M059J (cell line): ENCODE measurements at places on chromosomes 5 and 9.
A peak's percentile ranks its signal among the peaks of the same experiment; 100 is the strongest.

- no peak for DNase-seq
Measured at GRCh38 chr5:151357097-151357496, 9.7 kb upstream of the SLC36A2 start.

DNA sequence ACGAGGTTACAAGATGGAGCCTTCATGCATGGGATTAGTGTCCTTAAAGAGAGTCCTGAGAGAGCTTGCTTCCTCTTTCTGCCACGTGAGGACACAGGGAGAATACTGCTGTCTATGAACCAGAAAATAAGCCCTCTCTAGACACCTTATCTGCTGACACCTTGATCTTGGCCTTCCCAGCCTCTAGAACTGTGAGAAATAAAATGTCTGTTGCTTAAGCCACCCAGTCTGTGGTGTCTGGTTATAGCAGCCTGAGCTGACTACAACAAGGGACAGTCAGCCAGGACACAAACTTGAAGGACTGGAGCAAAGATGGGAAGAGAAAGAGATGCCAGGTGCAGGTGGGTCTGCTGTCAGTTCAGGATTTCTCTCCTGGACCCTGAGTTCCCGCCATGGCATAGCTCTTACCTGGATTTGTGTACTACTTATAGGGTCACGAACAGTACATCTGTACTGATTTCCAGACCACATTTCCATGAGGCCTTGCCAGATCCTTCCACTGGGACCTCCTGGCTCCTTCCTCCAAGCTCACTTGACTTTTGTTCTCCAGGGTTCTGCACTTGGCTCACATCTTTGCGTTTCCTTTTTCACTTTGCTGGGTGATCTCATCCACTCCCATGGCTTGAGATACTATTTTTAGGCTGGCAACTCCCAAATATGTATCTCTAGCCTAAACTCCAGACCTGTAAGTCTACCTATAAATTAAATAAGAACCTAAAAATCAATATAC is 44.9 kb upstream of the LIFR start:
- DNase-seq: no peak

GRCh38 chr5:126219616-126220015 is 203.6 kb upstream of the GRAMD2B start:
- no peak for DNase-seq

GRCh38 chr5:65035211-65036206 is 266.8 kb downstream of the CWC27 start:
- DNase-seq: peak; percentile 95

DNA sequence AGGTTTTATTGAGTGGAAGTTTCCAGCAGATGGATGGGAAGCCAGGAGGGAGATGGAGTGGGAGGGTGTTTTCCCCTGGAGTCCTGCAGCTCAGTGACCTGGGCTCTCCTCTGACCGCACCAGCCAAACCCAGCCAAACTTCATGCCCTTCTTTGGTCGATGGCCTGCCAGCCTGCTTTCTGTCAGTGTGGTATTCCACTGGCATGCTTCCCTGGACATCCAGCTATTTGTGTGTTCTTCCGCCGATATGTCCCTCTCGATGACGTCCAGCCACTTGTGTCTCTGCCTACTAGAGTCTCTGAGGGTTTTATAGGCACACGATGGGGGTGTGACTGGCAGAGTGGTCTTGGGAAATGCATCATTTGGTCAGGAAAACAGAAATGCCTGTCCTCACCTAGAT is 33.8 kb downstream of the GPBP1 start:
- DNase-seq: no peak

DNA sequence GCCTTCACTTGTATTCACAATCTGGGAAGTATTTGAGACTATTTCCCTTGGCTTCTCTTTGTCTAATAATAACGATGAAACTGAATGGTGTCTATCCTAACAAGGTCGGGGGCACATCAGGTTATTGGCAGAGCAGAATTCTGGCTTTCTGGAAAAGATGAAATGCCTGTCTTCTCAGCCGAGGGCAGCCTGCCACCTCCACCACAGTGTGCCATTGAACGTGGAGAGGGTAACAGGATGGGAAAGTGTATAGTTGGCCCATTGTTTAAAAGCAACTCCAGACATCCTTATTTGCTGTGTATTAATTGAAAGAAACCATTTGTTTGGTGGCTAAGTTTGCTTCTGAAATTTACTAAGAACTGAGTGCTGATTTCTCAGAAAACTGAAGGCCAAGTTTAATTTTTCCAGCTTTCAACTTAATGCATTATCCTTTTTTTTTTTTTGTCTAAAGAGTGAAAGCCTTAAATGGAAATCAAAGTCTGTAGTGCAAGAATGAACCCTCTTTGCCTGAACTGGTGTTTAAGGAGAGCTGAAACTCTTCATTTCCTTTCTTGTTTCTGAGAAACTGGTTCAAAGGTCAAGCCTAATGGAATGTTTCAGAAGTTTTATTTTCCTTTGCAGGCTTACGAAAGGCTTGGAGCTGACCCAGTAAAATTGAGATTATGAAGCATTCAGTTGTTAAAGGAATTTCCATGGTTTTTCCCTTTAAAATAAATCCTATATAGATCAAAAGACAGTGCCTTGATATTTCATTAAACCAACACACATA is 563.7 kb upstream of the DAP start:
- DNase-seq: peak; percentile 19

DNA sequence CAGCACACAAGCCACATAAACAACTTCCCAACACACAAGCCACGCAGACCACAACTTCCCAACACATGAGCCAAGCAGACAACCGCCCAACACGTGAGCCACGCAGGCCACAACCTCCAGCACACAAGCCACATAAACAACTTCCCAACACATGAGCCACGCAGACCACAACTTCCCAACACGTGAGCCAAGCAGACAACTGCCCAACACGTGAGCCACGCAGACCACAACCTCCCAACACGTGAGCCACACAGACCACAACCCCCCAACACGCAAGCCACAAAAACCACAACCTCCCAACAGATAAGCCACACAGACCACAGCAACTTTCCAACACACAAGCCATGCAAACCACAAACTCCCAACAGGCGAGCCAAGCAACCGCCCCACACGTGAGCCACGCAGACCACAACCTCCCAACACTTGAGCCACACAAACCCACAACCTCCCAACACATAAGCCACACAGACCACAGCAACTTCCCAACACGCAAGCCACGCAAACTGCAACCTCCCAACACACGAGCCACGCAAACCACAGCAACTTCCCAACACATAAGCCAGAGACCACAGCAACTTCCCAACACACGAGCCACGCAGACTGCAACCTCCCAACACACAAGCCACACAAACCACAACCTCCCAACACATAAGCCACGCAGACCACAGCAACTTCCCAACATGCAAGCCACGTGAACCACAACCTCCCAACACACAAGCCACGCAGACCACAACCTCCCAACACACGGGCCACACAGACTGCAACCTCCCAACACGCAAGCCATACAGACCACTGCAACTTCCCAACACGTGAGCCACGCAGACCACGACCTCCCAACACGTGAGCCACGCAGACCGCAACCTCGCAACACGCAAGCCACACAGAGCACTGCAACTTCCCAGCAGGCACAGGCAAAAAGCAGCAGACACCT is 10.1 kb downstream of the BRD9 start:
- DNase-seq: no peak

DNA sequence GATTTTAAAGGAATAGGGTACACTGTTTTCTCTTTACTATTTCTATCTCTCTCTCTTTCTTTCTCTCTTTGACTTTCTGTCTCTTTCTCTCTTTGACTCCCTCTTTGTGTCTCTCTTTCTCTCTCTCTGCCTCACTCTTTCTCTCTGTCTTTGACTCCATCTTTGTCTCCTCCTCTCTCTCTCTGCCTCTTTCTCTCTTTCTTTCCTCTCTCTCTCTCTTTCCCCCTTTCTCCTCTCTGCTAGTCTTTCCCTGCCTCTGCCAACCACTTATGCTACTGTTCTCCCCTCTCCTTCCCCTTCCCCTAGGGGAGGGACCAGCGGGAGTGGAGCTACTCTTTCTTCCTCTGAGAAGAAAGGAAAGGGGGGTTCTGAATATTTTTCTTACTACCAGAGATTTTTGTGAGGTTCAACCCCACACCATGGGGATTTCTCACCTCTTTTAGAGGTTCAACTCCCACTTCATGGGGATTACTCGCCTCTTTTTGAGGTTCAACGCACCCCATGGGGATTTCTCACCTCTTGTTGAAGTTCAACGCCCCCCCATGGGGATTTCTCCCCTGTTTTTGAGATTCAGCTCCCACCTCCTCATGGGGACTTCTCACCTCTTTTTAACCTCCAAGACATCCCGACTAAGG is 309.9 kb downstream of the NR3C1 start:
- DNase-seq: no peak

- peak; percentile 43 for DNase-seq
Measured at GRCh38 chr5:107670087-107670931, 428 bp downstream of the EFNA5 start.

DNA sequence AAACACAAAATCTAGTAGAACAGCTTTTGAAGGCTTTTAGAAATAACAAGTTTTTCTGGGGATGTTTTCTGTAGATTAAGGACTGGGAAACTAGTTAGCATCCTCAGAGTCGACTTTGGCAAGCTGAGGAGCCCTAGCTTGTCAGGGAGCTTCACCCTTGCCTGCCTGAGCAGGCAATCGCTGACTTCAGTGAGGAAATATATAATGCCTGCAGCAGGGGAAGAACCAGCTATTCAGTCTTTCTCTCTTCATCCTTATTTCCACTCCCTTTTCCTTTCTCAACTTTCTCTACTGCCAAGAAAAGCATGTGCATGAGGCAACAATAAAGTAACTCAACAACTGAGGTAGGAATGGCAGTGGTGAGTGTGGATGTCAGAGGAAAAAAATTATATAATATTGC is 54.7 kb downstream of the PLK2 start:
- DNase-seq: no peak

GRCh38 chr5:107809201-107810034 is 138.7 kb upstream of the EFNA5 start:
- DNase-seq: peak; percentile 84

GRCh38 chr9:128142596-128142995 is 6.7 kb upstream of the LCN2 start:
- no peak for DNase-seq

GRCh38 chr5:2185646-2186471 is 303.1 kb upstream of the IRX4 start:
- no peak for DNase-seq

GRCh38 chr9:112421771-112422222 is 41.9 kb downstream of the HSDL2 start:
- DNase-seq: peak; percentile 14

DNA sequence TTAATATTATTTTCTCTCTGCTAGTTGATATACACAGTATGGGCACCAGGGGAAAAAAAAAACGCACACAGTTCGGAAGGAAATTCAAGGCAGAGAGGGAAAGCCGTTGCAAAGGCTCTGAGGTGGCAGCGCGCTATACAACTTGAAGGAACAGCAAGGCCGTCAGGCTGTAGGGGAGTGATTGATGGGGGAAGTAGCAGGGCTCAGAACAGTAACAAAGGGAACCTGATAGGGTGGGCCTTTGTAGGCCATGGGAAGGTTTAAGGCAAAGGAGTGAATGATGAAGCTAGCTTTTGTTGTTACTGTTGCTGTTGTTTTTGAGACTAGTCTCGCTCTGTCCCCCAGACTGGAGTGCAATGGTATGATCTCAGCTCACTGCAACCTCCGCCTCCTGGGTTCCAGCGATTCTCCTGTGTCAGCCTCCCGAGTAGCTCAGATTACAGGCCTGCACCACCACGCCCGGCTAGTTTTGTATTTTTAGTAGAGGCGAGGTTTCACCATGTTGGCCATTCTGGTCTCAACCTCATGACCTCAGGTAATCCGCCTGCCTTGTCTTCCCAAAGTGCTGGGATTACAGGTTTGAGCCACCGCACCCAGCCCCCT is 27.0 kb downstream of the AQP7 start:
- DNase-seq: no peak

GRCh38 chr9:127943731-127944144 is 6.1 kb upstream of the DPM2 start:
- DNase-seq: peak; percentile 54

DNA sequence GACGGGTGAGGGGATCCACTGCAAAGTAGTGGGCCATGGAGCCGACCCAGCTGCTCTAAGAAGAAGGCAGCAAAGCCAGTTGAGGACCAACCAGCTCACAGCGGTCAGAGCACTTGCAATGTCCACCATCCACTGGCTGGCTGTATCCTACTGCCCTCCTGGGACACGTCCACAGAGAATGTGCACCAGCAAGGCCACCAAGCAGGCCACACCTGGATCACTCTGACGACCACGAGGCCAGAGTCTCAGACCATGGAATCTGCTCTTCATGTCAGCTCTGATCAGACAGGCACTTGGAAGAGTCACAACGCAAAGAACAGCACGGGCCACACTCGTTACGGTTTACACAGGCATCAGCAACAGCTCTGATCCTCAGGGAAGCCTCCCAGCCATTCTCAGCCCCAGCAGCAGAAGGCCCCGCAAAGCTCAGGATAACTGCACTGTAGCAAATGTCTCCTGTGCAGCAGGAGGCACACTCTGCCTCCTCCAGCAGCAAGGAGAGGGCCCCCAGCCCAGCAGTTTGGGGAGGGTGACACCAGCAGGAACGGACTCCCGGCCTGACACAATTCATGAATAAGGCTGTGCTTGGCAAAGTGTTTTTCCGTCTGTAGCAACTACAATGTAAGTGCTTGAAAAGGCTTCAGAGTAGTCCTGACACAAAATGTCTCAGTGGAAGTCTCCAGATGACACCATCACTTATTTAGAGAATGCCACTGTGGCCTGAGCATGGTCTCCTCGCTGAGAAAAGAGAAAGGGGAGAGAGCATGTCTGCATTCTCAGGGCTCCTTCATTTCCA is 15.7 kb downstream of the SEMA4D start:
- no peak for DNase-seq

DNA sequence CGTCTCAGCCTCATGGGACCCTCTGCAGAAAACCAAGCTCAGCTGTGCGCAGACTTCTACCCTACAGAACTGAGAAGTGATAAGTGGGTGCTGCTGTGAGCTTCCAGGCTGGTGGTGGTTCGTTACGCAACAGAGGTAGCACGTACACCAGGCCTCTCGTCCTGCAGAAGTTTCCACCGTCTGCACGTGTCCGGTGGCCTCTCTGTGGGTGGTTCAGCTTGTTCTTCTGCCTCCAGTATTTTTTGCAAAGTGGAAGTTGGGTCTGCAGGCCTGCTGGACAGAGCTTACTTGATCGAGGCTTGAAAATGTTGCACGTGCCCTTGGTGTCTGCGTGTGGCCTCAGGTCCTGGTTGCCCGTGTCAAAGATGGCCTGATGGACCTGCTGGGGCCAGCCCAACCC is 27.5 kb downstream of the KCNT1 start:
- no peak for DNase-seq

DNA sequence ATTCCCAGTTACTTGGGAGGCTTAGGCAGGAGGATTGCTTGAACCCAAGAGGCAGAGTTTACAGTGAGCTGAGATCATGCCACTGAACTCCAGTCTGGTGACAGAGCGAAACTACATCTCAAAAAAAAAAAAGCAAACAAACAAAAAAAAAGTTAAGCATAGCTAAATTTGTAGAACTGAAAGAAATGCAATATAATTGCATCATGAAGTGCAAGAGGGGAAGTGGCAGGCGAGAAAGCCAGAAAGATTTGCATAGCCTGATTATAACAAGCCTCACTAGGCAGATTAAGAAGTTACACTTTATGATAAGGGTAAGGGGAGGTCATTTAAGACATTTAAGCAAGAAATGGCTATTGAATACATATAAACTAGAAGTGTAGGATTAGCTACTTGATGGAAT is 187.1 kb downstream of the EDIL3 start:
- no peak for DNase-seq
